ENCODE measurements at places on chromosomes 3 and 15.

DNA sequence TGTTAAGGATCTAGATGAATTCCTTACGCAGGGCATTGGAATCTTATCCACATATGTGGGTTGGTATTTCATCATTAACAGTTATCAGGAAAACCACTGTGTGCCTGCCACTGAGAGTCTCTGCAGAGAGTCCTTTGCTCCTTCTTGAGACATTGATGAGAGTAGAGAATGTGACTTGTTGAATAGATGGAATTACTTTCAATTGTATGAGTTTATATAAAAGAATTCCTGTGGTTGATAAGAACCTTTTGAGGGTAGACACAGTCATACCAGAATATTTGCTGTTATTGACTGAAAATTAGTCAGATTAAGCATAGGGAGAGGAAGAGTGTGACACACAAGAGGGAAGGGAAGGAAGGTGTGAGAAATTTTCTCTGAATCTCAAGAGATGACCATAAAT is 30.8 kb downstream of the ARHGEF26 start:
- DNase-seq = no peak

- no peak for DNase-seq
These were observed 28.4 kb upstream of the SHC4 start for GRCh38 chr15:48992096-48992495.

- no peak for DNase-seq
These were observed 7.7 kb downstream of the RYK start for GRCh38 chr3:134242649-134243617.

DNA sequence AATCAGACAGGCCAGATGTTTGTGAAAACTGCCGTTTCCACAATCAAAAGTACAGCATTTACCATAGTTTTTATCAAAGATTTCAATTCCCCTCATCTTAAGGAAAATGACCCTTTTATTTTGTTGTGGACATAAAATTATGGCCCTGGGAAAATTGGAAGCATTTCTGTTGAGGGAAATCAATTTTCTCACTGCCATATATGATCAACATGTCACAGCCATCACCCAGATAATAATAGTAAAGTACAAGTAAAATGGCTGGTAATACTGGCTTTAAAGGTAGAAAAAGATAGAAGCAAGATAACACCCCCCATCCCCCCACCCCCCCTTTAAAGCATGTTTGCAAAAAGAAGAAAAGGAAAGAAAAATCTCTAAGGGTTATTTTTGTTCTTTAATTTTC is 311.7 kb downstream of the WDR72 start:
- no peak for DNase-seq

- DNase-seq = no peak
These were observed 211.4 kb upstream of the DPH6 start for GRCh38 chr15:35757361-35757760.

DNA sequence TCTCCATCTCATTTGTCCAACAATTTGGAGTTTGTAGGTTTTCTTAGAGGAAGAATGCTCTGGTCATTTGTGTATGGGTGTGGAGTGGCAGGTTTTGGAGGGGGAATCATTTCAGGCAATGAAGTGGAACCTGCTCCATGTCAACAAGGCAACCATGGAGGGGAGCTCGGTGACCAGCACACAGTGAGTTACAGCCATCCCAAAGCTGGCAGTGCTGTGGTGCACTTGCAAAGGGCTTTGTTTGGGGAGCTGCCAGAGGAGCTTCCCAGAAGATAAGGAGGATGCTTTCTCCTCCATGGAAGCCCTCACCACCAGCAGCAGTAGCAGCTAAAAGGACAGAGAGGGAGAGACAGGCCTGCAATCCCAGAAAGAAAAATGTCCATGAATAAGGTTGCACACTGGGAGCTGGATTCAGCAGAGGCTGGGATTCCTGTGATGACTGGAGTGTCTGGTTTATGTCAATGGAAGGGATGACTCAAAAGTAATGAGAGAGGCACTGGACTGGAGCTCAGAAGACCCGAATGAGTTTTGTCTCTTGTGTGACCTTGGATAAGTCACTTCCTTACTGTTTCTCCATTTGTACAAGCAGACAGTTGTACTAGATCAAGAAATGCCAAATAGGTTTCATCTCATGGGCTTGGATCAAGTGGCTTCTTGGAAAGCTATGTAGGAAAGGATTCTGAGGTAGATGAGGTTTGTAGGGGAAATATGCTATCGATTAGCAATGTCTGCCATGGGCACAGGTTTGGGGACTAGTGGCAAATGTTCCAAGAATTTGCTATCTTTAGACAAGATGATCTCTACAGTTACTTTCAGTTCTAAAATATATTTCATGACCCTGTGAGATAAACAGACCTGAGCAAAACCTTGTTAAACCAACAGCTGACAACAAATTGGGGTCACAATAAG is 27.2 kb upstream of the UBE2Q2 start:
- no peak for DNase-seq

- DNase-seq = no peak
These were observed 415.3 kb upstream of the WNT5A start for GRCh38 chr3:55902221-55902900.

DNA sequence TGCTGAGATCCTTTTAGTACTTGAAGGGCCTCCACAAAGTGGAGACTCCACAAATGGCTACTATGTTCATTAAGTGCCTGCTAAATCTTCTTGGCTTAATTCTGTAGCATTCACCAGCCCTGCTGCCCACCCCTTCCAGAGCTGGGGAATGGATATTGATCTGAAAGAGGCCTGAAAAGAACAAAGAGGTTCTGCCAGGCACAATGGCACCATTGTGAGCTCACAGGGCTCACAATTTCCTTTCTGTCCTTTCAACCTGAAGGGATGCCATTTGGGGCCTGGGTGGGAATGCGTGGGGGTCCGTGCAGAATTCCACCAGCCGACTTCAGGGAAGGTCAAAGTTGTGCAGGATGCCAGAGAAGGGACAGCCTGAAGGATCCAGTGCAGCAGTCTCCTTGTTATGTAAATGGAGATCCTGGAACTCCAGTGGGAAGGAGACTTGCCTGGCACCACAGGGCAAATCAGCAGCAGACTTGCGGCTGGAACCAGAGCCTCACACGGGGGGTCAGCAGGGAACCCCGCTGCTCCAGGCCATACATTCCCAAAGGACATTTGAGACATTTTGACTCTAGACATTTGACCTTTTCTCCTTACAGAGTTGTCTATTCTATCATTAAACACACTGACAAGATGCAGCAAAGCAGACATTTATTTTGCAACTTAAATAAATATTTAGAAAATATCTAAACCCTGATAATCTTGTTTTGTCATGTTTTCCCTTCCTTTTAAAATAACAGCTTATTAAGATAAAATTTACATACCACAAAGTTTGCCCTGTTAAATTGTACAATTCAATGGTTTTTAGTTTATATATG is 21.5 kb upstream of the MORF4L1 start:
- DNase-seq = no peak

- DNase-seq = no peak
These were observed 36.1 kb upstream of the PFN2 start for GRCh38 chr3:150006794-150007193.

GRCh38 chr3:124928333-124929202 is 6.0 kb downstream of the MUC13 start:
- DNase-seq = peak; percentile 56

- peak; percentile 66 for DNase-seq
These were observed 20.3 kb upstream of the CSPG4 start for GRCh38 chr15:75732809-75733451.

- DNase-seq = no peak
These were observed 55.4 kb upstream of the PIAS1 start for GRCh38 chr15:67998599-67999133.

DNA sequence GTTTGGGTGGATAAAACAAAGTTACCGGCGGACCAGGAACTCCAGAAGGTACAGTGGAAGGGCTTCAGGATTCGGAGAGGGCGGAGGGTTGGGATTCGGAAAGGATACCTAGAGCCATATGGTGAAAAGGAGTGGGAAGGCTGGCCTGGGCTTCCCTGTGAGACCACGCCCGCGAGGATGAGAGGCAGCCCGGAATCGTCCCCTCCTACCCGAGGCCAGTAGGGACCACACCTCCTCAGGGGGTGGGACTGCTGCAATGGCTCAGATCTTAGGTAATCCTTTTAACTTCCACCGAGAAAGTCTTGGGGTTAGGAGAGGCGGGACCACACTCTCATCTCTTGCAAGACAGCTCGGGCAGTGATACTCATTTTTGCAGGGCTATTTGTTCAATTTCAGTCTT is 511.3 kb downstream of the OCA2 start:
- DNase-seq = no peak

- peak; percentile 85 for DNase-seq
These were observed 42.5 kb downstream of the MCF2L2 start for GRCh38 chr3:183385698-183386613.

DNA sequence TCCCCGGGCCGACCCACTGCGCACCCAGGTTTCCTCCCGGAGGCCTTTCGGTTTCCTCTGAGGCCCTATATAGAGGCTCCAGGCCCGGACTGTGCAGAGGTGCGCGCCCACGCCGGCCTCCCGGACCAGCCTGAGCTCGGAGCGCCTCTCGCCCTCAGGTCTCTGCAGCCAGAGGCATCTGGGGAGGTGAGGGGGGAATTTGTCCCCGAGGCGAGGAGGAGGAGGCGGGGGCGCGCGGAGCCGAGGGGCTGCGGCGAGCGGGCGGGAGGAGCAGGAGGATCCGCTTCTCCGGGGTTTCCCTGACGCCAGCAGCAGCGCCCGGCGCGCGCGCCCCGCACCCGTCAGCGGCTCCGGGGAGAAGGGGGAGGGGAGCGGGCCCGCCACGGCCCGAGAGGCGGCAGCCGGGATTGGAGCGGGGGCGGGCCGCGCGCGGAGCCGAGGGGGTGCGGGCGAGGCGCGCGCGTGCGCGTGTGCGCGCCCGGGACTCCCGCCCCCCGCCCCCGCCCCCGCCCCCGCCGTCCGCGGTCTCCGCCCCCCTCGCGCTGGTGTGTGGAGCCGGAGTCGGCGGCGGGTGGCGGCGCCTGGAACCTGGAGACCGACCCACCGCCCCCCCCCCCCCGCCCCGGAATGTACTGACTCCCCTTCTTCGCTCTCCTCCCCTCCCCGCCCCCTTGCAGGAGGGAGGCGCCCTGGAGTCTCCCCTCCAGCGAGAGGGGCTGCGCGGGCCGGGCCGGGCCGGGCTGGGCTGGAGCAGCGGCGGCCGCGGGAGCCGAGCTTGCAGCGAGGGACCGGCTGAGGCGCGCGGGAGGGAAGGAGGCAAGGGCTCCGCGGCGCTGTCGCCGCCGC is at the start of gene NEO1:
Gene NEO1, plus strand, starts transcription at position 657 of the 846 bp plus-strand sequence. CDS start 213 bp downstream, outside the sequence.
- peak; percentile 86 for DNase-seq

DNA sequence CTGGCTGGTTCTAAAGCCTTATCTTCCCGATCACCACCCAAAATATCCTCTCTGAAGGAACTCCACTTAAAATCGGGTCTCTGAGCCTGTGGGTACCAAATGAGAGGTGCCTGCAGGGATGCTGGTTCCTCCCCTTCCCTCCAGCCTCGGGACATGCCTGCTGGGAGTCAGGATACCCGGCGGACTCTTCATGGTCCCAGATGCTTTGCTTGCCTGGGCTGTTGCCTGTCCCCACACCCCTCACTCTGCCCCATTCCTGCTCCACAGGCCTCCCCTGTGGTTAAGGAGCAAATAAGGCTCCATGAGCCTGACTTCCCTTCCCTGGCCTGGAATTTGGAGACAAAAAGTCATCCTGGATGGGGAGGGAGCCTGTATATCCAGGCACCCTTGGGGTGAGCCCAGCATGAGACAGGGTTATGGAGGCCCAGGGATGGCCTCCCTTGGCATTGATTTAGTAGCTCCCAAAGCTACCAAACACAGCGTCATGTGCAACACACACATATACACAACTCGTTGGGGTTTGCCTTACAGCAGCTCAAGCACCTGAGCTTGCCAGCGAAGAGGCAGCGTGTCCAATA is 12.3 kb upstream of the CORO2B start:
- DNase-seq = no peak

DNA sequence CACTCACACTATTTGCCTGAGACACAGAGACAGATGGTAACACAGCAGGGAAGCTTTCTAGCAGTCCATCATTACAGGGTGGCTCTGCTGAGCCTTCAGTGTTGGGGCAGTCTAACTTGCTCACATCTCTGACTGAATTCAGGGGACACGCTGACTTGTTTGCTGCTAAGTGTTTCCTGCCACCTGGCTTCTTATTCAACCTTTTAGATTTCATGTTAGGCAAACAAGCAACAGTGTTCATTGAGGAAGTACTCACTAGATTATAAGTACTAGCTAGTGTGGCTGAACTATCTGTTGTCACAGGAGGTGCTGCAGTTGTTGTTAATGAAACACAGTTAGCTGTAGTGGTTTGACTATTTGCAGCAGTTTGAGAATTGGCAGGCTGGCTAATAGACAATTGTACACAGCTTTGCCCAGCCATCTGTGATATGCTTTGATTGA is 37.3 kb downstream of the USF3 start:
- DNase-seq = no peak

DNA sequence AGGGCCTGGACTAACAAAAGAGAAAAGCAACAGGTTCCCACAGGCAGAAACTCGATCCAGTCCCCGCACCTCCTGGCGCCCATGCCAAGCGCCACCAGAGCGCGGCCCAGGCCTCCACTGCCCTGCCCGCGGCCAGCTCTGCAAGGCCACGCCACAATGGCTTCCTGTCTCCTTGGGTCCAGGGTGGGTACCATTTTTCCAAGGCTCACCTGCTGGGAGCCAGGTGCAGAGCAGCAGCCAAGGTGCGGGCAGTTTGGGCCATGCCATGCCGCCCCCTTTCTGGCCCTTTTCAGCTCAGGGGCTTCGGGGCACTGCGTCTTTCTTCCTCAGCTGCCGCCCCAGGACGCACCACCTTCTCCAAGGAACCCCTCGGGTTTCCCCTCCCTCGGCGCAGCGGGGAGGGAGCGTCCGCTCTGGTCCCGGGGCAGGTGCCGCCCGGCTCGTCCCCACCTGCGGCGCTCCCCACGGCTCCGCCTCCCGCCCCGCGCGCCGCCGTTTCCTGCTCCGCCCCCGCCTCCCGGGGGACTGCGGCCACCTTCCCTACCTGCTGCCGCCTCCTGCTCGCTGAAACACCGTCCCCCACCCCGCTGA is at the start of gene ILDR1:
Gene ILDR1, minus strand, starts transcription at position 437 of the 591 bp plus-strand sequence. Its CDS starts 170 bp downstream, at position 267.
- DNase-seq = no peak

- DNase-seq = no peak
These were observed 11.5 kb upstream of the TFG start for GRCh38 chr3:100697723-100698285.

- no peak for DNase-seq
These were observed 187.1 kb upstream of the PROK2 start for GRCh38 chr3:71972031-71972430.

All from posterior cingulate gyrus (tissue), 11 donors.